Lung microvascular endothelial cell (primary cell): ENCODE measurements at places on chromosomes 12 and 14.

GRCh38 chr14:30748343-30748742 lies 126.0 kb upstream of the COCH start:
- no peak for DNase-seq

DNA sequence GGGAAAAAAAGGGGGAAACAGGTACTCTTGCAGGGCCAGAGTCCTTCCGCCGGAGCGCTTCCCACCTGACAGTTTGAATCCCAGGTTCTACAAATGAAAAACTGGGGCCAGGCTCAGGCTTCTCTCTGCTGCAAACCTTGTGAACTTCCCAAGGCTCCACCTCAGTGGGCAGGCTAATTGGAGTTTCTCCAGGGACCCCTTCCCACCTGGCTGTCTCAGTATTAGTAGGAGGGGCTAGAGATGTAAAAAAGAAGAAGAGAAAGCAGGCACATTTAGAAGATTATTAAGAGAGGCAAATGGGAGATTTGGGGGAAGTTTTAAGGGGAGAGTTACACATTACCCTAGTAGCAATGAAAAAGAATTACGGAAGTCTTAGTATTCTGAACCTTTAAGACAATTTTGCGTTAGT lies 20.0 kb upstream of the CLEC2D start:
- peak; percentile 10 for DNase-seq

DNA sequence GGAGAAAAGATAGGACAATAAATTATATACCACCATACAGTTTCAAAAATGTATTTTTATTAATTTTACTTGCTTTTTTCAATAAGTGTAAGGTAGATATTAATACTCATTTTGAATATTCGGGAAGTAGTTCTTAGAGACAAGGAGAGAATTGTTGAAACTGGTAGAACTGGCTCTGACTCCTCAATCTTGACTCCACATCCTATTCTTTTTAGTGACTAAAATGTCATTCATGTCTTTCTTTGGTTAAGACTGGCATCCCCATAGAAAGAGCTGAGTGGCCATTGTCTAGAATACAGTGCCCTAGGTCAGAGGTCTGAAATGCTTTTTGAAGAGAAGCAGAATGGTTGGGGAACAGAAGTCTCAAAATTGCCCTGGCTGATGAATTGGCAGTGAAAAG lies 177.6 kb upstream of the LRIG3 start:
- no peak for DNase-seq

DNA sequence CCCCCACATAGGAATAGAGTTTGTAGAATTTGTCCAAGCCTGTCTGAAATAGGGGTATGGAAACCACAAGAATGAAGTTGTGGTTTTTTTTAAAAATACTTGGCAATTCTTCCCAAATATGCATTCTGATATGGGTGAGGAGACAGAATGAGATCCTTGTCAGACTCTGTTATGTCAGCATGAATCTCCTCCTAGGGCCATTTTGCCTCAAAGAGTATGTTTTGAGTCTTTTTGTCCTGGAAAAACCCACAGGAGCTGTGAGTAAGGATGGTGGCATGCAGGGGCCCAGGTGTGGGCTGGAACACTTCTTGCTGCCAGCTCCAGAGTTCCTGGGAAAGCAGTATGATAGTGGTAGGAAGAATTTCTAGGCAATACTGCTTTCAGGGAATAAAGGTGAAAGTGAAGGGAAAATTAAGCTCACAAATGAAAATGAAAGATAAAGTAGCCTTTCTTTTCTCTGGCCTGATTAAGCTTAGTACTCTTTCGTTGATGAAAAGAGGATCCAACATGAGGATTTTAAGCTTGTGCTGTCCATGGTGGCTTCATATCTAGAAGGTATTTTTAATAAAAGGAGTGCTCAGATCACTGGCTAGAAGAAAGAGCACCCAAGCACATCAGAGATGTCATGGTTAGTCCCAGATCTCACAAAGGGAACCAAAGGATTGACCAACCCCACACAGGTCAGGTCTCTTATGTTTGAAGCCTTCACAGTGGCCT lies 130.8 kb downstream of the LLPH start:
- no peak for DNase-seq

DNA sequence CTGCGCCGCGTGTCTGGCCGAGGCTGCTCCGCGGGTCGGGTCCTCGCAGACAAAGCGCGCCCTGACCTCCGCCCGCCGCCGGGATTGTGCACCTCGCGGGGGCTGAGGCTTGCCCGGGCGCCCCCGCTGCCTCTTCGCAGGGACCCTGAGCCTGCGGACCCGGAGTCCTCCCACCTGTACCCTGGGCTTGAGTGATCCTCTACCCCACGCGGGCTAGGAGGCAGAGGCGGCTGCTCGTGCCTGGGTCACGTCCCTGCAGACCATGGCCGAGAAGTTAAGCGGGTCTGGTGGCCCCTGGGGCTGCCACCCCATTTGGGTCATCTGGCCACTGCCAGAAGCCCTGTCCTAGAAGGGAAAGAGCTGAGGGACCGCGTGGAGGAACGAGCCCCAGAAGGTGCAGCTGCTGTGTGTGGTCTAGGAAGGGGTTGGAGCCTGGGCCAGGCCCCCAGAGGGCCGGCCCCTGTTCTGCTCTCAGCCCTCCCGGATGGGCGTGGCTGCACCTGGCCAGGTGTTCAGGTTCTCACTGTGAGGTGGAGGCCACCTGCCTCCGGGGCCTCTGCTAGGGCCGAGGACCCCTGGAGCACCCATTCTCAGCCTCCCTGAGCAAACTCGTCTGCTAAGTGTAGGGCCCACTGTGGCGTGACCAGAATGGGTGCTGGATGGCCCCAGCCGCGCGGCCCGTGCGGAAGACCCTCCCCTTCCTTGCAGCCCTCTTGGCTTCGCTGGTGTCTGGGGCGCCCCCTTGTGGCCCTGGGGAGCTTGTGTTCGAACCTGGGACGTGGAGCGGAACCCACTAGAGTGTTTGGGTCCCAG lies 49.6 kb downstream of the LRCOL1 start:
- peak; percentile 69 for DNase-seq

GRCh38 chr12:117226505-117226904 lies 36.2 kb upstream of the FBXO21 start:
- no peak for DNase-seq

- peak; percentile 67 for DNase-seq
Observed at GRCh38 chr14:71321574-71322315, 414.5 kb downstream of the PCNX1 start.

GRCh38 chr12:76310110-76310509 lies 38.1 kb downstream of the BBS10 start:
- no peak for DNase-seq

DNA sequence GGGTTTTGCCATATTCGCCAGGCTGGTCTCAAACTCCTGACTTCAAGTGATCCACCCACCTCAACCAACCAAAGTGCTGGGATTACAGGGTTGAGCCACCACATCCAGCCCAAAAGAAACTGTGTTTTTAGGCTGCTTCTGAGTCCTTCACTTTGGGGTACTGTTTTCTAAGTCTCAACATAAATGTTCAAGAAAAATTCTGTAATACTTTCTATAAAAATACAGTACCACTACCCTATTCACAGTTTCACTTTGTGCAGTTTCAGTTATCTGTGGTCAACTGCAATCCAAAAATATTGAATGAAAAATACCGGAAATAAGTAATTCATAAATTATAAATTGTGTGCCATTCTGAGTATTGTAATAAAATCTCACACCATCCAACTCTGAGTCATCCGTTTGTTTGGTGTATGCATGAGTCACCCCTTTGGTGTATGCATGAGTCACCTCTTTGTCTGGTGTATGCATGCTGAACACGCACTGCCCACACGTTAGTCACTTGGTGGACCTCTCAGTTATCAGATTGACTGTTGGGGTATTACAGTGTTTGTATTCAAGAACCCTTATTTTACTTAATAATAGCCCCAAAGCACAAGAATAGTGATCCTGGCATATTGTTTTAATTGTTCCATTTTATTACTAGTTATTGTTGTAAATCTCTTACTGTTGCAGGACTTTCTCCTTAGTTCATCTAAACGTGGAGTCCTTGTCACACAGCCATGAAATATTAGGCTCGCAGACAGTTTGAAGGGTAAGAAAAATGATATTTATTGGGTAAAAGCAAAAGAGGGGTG lies 190.2 kb downstream of the FSCB start:
- peak; percentile 51 for DNase-seq

- DNase-seq, result no peak
Observed at GRCh38 chr12:108060067-108060466, 69.0 kb upstream of the WSCD2 start.

DNA sequence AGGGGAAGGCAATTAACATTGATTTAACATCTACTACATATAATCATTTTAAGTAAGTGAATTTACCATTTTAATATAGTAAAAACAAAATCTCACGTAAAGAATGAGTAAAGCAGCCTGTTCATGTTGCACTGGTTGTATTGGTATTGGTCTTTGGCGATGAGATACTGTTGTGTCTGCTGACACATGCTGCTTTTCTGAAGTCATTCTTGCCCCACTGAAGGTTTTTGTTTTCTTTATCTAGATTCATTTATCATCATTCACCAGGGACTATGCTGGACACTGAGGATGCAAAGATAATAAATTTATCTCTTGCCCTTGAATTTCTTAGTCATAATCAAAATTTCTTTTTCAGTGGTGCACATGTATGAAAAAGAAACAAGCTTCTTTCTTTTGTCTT lies 246.2 kb upstream of the NPAS3 start:
- no peak for DNase-seq

- DNase-seq, result no peak
Observed at GRCh38 chr14:104154246-104154645, 15.9 kb downstream of the KIF26A start.

GRCh38 chr14:105261781-105262180 lies 13.4 kb downstream of the BTBD6 start:
- no peak for DNase-seq

GRCh38 chr12:122884091-122884826 lies 11.7 kb downstream of the VPS37B start:
- no peak for DNase-seq

GRCh38 chr12:50249464-50250182 lies 33.7 kb downstream of the LIMA1 start:
- no peak for DNase-seq

DNA sequence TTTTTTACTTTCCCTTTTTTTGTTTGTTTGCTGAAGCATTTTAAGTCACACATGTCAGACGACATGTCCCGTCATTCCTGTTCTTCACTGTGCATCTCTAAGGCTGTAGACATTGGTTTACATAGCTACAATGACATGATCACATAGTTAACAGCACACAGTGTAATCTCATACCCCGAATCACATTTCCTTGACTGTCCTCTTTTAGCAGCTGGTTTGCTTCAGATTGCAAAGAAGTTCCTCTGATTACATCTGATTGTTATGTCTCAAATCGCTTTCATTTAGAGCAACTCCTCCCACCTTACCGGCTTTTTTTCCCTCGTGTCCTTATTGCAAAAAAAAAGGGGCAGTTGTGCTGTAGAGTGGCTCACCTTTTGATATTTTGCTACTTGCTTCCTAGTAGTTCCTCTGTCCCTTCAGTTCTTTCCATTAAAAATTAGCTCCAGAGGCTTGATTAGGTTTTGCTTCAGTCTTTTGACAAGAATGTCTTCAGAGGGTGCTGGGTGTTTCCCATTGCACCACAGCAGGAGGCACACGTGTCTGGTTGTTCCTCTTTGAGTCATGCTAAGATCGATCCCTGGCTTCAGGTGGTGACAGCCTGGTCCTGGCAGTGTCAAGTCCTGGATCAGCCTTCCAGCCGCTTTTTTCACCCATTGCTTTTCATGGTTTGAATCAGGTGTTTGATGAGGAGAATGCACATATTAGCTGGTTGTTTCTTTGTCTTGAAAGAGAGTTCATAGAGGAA lies 35.0 kb downstream of the ZNF664 start:
- DNase-seq, result no peak

GRCh38 chr14:91127924-91128323 lies 14.1 kb downstream of the DGLUCY start:
- DNase-seq, result no peak

DNA sequence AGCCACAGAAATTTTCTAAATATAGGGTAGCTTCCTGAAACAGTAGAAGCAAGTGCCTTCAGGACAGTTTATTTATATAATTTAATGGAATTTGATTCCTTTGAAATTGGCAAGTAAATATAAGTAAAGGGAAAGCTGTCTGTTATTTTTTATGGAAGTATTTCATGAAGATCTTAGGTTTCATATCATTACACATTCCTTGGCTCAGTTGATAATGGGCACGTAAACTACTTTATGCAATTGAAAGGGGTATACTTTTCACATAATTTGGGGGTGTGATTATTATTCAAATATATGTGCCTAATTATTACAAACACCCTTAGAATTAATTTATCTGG lies 71.1 kb upstream of the RAP1B start:
- no peak for DNase-seq

- DNase-seq, result no peak
Observed at GRCh38 chr14:47507861-47508260, 167.5 kb downstream of the MDGA2 start.

DNA sequence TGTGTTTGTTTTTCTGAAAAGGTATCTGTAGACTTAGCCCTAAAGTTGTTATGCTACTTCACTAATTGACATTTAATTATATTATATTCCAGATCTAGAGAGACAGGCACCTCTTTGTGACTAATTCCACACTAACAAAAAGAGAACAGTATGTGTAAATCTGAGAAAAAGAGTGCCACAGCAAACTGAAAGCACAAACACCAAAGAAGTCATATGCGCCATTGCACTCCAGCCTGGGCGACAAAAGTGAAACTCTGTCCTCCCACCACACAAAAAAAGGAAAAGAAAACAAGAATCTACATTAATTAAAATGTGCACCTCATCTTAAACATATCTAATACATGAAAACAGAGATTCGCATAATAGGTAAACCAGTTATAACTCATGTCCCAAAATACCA lies 4.4 kb upstream of the CSRNP2 start:
- DNase-seq, result no peak

- DNase-seq, result no peak
Observed at GRCh38 chr14:26525085-26525484, 72.7 kb downstream of the NOVA1 start.

DNA sequence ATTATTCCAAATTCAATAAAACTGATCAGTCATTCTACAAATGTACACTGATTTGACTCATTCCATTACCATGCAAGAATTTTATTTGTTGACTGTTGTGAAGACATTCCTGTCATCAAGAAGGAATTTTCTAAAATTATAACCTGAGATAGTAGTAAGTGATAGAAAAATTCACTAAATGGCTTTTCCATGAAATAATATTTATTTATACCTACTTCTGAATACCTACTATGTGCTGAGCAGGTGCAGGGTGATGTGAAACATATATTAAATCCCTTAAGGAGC lies 841.7 kb downstream of the NRXN3 start:
- DNase-seq, result no peak

DNA sequence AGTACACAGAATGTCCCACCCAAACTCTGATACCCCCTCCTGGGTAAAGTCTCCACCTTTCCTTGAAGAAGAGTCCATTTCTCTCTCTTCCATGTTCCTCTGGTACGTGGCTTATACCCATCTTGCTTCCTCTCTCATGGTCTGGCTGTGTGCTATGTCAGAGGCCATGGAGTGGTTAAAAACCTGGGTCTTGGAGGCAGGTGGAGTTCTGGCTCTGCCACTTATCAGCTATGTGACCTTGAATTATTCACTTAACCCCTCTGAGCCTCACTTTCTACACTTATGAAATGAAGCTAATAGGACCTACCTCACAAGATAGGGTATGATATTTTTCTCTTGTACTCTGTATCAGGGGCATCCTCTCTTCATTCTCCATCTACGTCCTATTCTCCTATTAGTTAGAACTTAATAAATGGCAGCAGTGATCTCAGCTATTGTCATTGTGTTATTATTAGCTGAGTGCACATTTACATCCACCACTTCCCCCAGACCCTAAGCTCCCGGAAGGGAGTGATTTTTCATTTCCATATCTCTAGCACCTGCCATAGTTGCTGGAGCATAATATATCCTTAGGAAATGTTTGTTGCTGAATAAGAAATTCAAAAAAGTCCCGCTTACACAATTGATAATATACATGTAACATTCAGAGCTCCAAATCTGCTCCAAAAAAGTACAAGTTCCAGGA lies 59.8 kb upstream of the NOS1 start:
- no peak for DNase-seq
